ENCODE measurements at places on chromosomes 3 and 15.

GRCh38 chr3:145176907-145177306, 984.1 kb downstream of the PLOD2 start:
- no peak for DNase-seq

DNA sequence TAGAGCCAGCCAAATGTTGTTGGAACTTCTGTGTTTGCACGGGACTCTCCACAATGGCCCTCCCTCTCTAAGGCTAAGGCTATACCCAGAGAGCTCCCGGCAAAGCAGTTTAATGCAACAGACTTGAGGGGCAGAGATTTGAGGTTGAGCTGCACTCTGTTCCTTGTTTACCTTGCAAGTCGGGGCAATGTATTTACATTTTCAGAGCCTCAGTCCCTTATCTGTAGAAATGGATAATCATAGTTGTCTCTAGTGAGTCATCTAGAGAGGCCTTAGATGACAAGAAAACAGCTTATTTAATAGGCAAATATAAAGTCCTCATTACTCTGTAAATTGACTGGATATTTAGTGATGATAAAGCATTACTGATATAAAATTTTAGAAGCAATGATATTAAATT, 917.7 kb downstream of the MCTP2 start:
- no peak for DNase-seq

DNA sequence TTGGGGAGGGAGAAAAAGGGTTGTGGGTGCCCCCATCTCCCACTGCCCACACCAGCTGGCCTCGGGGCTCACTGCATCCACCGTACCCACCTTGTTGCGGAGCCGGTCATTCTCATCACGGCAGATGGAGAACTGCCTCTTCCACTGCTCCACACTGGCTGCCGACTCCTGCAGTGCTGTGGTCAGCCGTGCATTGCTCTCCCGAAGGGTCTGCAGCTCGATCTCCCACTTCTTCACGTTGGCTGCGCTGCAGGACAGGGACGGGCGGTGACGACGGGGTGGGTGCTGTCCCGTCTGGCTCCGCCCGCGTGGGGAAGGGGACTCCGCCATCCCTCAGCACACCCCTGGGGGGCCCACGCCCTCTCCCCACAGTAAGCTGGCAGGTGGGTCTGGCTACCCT, 45.1 kb downstream of the WHAMM start:
- no peak for DNase-seq

- no peak for DNase-seq
These were observed 34.1 kb downstream of the TPM1 start for GRCh38 chr15:63076714-63077046.

DNA sequence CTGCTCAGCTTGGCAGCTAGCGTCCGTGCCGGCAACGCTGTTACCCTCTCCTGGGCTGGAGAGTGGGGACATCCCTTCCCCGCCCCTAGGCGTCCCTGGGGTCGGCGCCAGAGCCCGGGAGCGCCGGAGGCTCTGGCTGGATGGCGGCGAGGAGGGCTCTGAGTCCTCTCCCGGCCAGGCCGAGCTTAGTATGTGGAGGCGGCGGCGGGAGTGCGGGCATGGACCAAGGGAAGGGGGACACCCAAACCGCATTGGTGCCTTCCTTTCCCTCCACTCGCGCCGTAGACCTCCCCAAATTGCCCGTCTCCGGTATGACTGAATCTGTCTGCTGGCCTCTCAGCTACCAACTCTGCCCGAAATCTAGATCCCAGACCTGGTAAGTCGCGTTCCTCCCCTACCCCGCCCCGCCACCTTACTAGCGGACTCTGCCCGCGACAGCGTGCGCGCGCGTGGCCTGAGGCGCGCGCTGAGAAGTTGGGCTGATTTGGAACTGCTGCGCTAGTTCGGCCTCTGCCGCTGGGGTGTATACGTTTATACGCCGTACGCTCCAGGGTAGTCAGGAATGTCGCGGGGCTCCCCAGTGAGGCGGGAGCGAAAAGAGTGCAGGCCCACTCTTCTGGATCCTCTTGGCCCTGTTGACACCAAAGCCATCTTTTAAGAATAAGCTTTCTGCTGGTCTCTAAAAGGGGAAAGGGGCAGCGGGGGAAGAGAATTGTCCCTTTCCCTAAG, 12.2 kb downstream of the ZIC1 start:
- DNase-seq = no peak

GRCh38 chr3:188037965-188038581, 115.9 kb upstream of the LPP start:
- peak; percentile 55 for DNase-seq

GRCh38 chr3:94210256-94210655, 147.4 kb downstream of the NSUN3 start:
- DNase-seq = no peak

GRCh38 chr3:97647441-97647982, 117.0 kb upstream of the ARL6 start:
- no peak for DNase-seq
